ENCODE measurements at places on chromosomes 2 and 18. TPM values are rescaled to one million over a fixed set of nuclear protein-coding genes. Genes with fewer than 3 reads are reported as not detected.

The ANKRD39 gene
- 15.2 TPM for total RNA-seq

The TEX44 gene
- not detected for total RNA-seq

The TMEM37 gene
- 1.5 TPM for total RNA-seq

The NEB gene
- total RNA-seq = 10.9 TPM

The WDR7 gene
- total RNA-seq = 28.0 TPM

The MOCOS gene
- total RNA-seq = 0.38 TPM

The PCBP1 gene
- total RNA-seq = 223 TPM

The MAL gene
- 8.3 TPM for total RNA-seq

The STEAP3 gene
- total RNA-seq = 10.7 TPM

The CNTNAP5 gene
- not detected for total RNA-seq
